ENCODE measurements at places on chromosomes 16 and 17.

GRCh38 chr16:74627506-74628220 lies 20.7 kb upstream of the GLG1 start:
- DNase-seq = no peak

DNA sequence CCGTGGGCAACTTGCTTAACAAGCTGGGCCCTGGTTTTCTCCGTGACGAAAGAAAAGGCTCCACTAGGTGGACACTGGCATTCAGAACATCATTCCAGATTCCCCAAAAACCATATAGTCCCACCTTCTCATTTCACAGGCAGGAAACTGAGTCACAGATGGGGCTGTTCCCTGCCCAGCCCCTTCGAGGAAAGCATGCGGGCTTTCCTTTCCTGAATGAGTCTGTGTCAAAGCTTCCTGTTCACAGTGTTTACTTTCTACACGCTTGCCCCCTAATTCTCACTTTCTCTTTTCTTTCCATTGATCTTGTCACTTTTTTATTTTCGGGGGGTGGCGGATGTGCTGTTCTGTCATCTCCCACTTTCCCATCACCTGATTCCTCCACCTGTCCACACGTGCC lies 10.3 kb upstream of the LGALS9 start:
- no peak for DNase-seq

DNA sequence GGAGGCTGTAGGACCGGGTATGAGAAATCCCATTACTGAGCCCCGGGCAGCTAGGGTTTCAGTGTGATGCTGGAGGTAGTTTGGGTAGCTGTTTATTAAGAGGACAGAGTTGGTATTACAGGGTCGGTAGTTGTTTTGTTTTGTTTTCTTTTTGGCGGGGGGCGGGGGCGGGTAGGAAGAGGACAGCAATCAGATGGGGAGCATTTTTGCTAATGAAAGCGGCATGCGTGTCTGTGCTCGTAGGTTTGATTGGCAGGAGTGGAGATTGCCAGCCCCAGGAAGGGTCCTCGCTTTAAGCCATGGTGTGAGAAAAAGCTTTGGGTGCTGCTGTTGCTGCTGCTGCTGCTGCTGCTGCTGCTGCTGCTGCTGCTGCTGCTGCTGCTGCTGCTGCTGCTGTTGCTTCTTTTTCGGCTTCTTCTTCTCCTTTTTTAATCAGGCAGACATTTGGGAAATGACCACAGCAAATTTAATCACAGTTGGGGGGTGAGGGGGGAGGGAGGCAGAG lies 498.5 kb upstream of the ZFHX3 start:
- DNase-seq = no peak

DNA sequence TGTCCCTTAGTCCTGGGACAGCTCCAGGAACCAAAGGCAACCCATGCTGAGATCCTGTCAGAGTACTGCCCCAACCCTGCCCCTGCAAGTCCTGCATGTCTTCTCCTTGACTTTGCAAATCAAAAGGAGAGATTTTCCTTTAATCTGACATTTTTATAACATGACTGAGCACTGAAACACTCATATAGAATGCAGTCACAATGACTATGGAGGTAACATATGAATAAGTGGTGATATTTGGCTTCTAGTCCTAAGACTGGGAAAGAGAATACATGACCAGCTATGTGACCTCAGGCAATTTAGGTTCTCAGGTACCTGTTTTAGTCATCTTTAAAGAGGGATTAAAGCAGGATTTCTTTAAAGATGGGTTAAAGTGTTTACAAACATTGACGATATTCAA lies 941.6 kb upstream of the CDH8 start:
- DNase-seq = no peak

DNA sequence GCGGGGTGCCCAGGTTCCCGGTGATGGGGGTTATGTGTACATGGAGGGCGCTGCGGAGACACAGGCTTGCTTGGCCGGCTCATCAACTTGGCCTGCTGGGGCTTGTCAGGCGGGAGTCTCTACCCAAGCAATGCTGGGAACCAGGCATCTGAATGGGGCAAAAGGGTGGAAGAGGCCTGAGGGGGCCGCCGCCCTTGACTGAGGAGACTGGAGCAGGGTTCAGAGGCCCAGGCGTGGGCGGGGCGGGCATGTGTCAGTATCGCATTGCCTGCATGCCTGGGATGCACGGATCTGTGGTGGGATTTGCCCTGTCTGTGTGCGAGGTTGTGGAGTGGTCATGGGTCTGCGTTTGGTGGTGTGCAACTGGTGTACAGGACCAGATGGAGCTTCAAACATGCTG lies 21.1 kb downstream of the ARHGAP23 start:
- DNase-seq = no peak

GRCh38 chr16:23408823-23409298 lies 44.1 kb downstream of the COG7 start:
- no peak for DNase-seq

All from hematopoietic multipotent progenitor cell treated with erythropoietin and hydrocortisone succinate and interleukin-3 and kit ligand, for 8 days (in vitro differentiated cells).